Kidney tubule cell (primary cell): ENCODE measurements at places on chromosomes 1 and 21.

- DNase-seq = no peak
Observed at GRCh38 chr1:31792116-31792515, 23.7 kb downstream of the SPOCD1 start.

- no peak for DNase-seq
Observed at GRCh38 chr1:235702412-235702811, 52.8 kb upstream of the GNG4 start.

- DNase-seq = no peak
Observed at GRCh38 chr21:27114111-27114510, 147.2 kb upstream of the ADAMTS5 start.

DNA sequence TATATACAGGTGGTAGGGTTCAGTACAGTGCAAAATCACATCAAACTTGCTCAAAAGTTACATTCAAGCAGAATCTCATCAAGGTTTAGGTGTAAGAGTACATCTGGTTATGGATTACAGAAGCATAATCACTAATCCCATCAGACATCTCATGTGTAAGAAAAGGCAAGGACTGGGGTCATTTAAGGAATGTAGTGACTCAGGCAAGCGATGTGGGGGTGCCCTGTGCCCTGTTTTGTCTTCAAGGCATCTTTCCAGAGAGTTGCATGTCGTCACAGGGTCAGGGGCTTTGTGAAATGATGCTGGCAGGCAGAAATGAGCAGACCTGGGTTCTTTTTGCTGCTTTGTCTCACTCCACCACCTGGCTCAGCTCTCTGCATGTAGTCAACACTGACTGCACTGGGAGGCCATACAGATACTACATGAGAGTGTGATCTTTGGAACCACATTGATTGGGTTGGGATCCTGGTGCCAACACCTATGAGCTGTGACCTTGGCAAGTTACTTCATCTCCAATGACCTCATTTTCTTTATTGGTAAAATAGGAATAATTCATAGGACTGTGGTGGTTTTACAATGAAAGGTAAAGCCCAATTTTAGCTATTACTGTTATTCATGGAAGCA, 8.2 kb upstream of the HHIPL2 start:
- DNase-seq = peak; percentile 9

GRCh38 chr1:13435458-13435857, 25.2 kb downstream of the PRAMEF20 start:
- DNase-seq = no peak

GRCh38 chr1:1918901-1919303, at the start of gene TMEM52:
Gene TMEM52 (minus strand): TSS chr1:1919279. CDS start chr1:1919265, 14 bp downstream.
- DNase-seq = no peak

DNA sequence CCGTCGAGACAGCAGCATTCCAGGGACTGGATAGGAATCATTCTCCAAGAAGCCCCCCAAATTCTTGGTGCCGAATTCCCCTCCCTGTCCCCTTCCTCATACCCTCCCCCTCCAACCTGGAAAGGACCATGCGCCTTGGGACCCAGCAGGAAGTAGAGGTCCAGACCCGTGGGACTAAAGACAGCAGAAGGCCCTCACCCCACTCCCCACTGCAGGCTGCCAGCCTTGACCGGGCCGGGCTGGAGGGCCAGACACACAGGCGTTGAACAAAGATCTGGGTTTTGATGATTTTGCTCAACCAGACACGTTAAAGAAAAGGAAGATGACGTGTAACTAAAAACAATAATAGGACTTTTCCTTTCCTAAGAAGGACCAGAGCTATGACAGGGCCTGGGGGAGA, 286.5 kb downstream of the NPHP4 start:
- DNase-seq = no peak

- no peak for DNase-seq
Observed at GRCh38 chr21:38196036-38196435, 60.8 kb upstream of the KCNJ15 start.

DNA sequence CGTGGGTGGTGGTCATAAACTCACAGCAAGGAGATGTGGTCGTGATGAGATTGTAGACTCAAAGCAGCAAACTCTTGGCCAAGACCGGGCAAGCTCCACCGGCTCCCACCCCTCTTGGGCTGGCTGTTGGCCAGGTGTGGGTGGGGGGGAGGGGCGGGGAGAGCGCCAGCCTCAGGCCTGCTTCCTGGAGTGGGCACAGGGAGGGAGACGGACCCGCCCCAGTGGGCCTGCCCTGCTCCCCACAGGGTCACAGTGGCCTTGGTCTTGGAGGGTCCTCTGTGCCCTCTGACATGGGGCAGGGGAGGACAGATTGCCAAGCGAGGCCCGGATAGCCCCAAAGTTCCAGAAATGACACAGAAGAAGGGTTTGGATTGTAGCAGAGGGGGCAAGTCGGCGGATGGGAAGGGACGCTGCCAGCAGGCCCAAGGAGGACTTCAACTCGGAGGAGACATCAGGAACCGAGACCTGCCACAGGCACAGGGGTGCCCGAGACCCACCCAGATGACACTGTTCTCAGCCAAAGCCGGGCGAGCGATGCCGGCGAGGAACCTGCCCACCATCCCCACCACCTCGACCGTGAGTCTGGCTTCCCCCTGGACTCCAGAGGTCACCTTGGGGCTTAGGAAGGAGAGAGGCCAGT, 85.4 kb upstream of the ACTRT2 start:
- DNase-seq = no peak

GRCh38 chr1:42282867-42283583, 52.0 kb downstream of the FOXJ3 start:
- DNase-seq = peak; percentile 49

DNA sequence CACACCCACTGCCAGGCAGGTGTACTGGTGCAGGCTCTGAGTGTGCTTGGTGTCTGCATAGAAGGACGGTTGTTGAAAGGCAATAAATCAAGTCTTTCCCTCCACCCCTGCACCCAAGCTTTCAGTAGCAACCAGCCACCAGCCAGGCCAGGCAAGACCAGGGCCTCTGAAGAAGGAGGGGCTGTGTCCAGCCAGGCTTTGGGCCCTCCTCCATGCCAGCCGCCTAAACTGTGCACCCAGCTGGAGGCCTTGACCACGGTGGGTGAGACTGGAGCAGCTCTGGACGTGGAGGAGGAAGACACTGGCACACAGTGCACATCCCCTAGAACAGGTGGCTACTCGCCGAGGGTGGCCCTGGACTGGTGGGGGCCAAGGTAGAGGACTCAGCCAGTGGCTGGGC, 4.9 kb downstream of the OLIG2 start:
- no peak for DNase-seq

GRCh38 chr1:88685259-88685620, 1.2 kb downstream of the PKN2 start:
- no peak for DNase-seq

DNA sequence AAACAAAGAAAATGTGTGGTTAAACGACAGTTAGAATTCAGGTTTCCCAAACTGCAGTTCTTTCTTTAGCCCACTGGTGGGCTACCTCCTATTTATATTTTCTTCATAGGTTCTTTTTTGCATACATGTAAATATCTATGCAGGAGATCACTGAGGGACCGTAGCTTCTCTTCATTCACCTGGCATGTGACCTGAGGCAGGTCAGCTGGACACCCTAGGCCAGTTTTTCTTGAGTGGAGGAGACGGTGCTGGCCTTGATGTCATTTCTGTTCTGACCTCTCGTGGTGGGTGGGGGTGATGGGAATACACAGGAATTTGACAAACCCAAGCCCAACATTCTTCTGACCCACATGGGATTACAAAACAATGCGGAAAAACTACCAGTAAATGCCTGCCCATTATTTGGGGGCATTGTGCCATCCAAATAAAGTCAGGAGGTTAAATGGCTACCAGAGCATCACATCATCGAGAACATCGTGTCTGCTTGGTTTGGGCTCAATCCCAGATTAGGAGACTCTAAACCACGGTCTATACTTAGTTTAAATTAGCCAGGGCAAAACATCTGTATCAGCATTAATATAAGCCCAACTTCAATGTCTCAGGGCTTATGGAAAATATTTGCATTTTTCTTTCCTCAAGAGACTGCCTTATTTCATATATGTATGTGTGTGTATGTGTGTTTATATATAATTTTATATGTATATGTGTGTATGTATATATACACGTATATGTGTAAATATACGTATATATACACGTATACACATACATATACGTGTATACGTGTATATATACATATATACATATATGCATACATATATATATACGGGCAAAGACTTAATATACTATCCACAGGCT, 7.4 kb upstream of the IRF2BP2 start:
- no peak for DNase-seq

DNA sequence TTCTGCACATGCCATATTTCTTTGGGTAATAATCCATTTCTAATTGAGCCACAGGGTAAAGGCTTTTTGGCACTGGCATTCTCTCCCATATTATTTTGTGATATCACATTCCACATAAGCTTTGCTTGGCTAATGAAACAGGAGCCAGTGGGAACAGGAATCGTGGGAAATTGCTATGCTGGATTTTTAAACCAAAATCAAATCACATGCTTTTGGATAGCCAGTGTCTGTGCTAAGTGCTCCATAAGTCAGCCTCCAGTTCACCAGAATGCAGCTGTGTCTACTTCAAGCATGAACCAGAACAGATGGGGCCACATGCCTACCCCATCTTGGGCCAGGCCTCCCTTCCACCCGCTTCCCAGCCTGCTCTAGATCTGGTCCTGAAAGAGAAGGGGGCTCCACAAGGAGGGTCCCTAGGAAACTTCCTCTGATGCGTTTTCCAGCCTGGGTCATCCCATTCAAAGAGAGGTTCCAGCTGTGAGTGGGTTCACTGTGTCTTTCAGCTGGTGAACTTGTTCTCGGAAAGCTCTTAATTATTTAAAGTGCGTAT, 131.2 kb upstream of the COA6 start:
- no peak for DNase-seq

- no peak for DNase-seq
Observed at GRCh38 chr1:12069623-12070244, 6.6 kb downstream of the TNFRSF8 start.

DNA sequence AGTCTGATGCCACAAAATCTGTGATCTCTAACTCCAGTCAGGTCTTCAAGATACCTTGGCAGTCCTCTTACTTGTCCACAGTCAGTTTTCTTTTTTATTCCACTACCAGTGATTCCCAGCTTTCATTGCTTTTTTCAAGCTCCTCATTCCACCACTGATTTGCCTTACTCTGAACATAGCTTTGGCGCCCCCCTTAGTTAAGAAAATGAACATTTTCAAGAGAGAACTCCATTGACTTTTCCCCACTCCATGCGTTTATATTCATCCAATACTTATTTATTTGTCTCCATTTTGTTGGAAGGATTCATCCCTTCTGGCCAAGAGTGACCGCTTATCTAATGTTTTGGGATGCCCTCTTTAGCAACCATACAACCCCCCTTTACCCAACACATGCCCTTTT, 33.9 kb upstream of the IPO9 start:
- peak; percentile 11 for DNase-seq

GRCh38 chr21:41167348-41168342, at the start of gene BACE2:
Gene BACE2 (plus strand): TSS chr21:41168160. CDS start chr21:41168264, 104 bp downstream.
- peak; percentile 82 for DNase-seq

- peak; percentile 83 for DNase-seq
Observed at GRCh38 chr1:25796811-25797458, 3.1 kb upstream of the SELENON start.

- no peak for DNase-seq
Observed at GRCh38 chr1:192603218-192603787, 27.7 kb downstream of the RGS1 start.

DNA sequence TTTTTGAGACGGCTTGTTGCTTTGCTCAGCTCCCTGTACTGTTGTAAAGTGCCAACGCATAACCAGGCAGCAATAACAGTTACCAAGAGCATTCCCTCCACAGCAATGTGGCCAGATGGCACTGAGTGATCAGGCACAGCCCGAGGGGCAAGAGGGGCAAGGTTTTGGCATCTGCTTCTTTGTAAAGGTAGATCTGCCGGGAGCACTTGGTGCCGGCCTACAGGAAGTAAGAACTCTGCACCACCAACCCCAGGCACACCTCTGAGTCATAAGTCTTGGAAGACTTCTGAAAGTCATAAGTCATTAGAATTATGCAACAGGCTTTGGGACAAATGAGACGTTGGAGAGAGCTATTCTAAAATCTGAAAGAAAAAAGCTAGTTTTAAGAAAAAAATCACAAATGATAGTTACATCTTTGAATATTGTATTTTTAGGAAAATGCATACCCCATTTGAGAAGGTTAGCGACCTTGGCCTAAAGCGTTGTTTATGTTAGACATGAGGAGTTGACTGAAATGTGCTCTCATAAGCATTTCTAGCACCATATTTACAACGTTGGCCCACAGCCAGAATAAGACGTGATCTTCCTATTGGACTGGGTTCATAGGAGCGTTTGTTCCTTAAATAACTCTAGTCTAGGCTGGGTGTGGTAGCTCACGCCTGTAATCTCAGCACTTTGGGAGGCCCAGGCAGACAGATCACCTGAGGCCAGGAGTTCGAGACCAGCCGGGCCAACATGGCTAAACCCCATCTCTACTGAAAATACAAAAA, 37.7 kb upstream of the MAP10 start:
- peak; percentile 90 for DNase-seq

DNA sequence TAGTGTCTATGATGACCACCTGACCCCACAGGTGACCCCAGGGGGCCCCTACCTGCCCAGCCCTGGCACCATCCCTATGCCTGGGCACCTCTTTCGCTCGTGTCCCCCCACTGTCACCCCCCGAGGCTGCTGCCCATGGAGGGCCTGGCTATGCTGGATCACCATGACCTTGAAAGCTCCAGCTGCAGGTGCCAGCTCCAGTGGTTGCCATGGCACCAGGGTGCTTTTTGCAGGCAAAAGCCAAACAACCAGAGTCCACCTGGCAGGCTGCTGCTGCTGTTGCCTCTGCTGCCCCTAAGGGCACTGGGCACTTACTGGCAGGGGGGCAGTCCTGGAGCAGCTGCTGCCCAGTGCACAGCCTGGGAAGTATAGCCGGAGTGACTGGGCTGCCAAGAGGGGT, 21.7 kb downstream of the ETNK2 start:
- DNase-seq = peak; percentile 49

- DNase-seq = no peak
Observed at GRCh38 chr1:19202396-19202795, 7.7 kb downstream of the UBR4 start.

- DNase-seq = peak; percentile 69
Observed at GRCh38 chr1:51192213-51192843, 43.7 kb upstream of the RNF11 start.

- peak; percentile 100 for DNase-seq
Observed at GRCh38 chr1:219771080-219771479, 157.3 kb downstream of the SLC30A10 start.

GRCh38 chr1:171581766-171582165, 40.3 kb upstream of the MYOCOS start:
- DNase-seq = no peak

- peak; percentile 37 for DNase-seq
Observed at GRCh38 chr1:19066248-19066873, 109.9 kb upstream of the IFFO2 start.

- DNase-seq = no peak
Observed at GRCh38 chr1:114216431-114217173, 62.9 kb upstream of the SYT6 start.
